HS-27A (cell line): ENCODE measurements at places on chromosomes 11 and 22.

- DNase-seq, result peak; percentile 94
Observed at GRCh38 chr22:46754110-46754799, 8.2 kb upstream of the TBC1D22A start.

DNA sequence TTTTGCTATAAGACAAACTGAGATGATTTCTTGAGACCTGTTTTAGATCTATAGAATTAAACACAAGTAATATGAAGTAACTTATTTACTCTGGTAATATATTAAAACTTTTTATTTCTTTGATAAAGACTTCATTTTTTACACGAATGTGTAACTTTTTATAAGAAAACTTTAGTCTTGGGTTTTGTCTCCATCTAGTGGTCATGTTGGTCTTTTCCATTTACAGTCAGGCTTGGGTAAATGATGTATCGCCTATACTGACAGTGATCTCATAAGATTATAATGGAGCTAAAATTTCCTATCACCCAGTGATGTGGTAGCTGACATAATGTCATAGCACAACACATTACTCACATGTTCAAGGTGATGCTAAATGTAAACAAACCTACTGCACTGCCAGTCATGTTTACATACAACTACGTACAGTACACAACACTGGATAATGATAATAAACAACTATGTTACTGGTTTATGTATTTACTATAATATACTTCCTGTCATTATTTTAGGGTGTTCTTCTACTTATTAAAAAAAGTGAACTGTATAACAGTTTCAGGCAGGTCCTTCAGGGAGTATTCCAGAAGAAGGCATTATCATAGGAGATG lies 7.5 kb upstream of the C11orf97 start:
- peak; percentile 35 for DNase-seq

DNA sequence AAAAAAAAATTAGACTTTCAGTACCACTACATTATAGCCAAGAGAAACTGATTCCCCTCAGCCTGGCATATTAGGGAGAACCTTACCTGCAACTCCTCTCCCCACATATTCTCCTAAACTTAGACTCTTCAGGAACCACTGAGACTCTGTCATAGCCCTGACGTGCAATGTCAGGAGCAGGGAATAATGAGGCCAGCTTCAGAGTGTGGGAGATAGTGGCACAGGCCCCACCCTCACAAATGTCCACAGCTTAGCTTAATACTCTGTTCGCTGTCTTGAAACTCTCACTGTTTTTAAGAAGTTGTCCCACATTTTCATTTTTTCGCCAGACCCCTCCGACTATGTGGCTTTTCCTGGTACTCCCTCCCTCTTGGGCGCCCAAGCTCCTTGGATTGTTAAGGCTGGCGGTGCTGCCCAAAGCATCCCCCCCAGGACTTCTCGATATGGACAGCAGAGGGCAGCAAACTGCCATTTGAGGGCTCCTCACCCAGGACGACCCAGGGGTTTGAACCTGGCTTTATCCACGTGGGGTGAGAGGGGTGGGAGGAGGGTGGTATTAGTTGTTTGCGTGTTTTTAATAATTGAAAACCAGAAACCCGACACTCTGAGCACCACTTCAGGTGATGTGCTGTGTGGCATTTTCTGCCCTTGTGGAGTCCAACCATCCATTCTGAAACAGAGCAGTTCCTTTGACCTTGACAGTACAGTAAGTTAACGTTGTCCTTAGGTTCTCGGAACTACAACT lies 45.2 kb upstream of the RASSF10 start:
- DNase-seq, result peak; percentile 33

GRCh38 chr11:111530091-111530490 lies 10.4 kb upstream of the LAYN start:
- peak; percentile 27 for DNase-seq

DNA sequence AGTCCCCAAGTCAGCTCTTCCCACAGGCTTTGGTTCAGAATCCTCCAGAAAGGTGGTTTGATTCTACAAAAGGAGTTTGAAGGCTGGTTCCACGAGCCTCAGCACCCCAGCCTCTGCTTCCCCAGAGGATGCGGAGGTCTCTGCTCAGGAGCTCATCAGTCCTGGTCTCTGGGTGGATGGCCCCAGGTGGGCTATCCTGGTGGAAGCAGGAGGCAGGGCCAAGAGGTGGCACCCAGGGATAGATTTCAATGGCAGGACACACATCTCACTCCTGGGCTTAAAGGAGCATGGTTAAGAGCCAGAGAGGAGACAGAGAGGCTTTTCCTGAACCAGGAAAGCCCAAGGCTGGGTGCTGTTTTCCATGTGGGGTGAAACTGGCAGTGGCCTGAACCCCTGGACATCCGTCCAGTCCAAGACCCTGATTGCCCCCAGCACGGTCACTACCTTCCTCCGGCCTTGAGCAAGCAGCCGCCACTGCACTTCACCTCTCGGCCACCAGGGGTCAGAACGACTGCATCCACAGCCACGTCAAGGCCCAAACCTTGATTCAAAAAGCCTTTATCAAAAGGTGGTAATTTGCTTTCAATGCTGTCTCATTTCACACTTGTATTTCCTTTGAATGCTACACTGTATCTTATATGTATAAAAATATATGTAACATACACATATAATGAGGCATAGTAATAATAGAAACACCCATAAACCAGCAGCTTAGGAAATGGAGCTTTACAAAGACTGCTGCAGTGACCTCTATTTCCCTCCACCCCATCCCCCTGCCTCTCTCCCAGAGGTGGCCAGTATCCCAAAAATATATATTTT lies 19.3 kb upstream of the FXYD2 start:
- no peak for DNase-seq

- DNase-seq, result no peak
Observed at GRCh38 chr22:23132376-23133091, 9.3 kb downstream of the RSPH14 start.

GRCh38 chr11:1497600-1497999 lies 11.0 kb upstream of the MOB2 start:
- DNase-seq, result no peak

DNA sequence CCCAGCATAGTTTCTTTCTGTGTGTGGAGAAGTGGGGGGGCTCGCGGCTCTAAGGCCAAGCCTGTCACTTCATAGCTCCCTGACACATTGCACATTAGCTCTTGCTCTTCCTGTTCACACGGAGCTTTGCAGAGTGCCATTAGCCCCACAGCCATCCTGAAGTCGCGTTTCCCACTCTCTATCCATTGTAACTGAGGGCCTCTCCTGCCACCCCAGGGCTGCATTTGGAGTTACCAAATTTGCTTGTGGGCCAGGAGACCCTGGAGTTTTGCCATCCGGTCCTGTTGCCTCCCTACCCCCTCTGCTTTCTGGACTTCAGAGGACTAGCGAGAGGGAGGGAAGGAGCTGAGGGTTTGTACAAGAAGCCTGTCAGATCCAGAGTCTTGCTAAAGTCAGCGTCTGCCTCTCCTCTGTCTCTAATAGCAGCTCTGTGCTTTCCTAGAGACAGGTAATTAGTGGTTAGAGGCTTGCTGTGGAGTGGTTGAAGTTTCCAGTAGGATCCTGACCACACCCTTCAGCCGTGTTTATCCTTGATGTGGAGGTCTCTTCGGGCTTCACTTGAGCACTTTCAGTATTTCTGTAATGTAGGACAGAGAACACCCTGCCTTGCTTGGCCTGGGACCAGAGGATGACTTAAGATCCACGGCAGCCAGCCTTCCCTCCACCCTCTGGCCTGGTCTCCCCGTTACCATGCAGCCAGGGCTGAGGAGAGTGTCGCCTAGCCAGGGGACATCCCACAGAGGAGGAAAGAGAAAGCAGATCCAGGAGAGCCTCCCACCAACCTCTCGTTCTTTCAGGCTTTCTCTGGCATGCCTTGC lies 14.1 kb downstream of the DCPS start:
- no peak for DNase-seq

DNA sequence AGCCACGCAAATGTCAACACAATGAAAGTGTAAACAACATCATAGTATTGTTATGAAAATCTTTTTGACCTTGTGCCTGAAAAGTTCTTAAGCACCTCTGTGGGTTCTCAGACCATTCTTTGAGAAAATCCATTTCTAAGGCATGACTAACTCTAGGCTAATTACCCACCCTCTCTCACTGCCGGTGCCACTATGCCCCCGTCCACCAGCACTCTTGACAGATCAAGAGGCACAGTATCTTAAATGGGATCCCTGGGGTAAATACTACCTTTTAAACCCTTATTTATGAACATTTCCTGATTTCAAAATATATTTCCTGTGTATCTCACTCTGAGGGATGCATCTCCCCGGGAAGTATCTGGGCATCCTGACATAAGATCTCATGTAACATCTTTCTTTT lies 607.5 kb downstream of the METTL15 start:
- DNase-seq, result no peak

DNA sequence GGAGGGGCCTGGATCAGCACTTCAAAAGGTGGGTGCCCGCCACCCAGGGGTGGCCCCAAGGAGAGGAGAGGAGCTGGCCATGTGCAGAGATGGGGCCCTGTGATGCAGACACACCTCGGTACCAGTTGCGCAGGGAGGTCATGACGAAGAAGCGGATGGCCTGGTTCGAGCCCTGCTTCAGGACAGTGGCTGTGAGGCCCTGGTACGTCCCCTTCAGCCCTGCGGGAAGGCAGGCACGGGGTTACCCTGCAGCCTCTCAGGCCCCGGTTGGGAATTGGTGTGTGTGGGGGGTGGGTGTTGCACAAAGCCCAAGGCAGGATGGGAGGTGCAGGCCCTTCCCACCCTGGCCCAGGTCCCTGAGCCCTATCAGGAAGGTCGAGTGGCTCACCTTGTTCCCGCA lies 1.8 kb downstream of the SLC25A1 start:
- no peak for DNase-seq

DNA sequence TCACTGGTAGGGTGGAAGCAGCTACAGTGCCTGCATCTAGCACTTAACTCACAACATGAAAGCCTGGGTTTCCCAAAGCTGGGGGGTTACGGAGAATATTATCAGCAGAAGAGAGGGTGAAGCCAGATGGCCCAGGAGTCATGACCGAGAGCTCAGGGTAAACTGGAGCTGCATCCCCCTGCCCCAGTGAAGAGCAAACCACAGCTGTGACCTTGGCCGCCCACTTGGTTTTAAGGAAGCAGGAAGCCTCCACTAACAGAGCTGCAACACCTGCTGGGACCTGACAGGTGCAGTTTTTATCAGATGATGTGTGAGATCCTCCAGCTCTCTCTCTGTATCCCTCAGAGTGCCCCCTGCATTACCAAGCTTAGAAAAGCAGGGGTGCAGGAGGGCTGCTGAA lies 20.9 kb downstream of the TCP11L1 start:
- DNase-seq, result no peak

DNA sequence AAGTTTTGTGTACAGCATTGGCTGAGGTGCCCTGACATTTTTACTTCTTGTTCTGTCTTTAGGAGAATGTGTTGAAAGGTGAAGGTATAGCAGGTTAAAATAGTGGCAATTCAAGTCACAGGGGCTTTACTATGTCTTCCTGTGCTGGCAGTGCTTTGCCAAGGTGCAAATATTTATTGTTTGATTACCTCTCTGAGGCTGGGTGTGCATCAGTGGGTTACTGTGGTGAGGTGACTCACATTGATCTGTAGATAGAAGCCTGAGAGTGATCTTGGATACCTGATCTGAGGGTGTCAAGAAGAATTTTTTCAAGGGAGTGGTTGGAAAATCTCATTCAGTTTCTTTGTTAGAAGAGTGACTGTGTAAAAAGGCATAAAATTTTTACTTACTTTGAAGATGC lies 90.0 kb downstream of the ARHGAP42 start:
- DNase-seq, result no peak

GRCh38 chr11:104582431-104582830 lies 315.8 kb downstream of the CASP12 start:
- DNase-seq, result no peak

DNA sequence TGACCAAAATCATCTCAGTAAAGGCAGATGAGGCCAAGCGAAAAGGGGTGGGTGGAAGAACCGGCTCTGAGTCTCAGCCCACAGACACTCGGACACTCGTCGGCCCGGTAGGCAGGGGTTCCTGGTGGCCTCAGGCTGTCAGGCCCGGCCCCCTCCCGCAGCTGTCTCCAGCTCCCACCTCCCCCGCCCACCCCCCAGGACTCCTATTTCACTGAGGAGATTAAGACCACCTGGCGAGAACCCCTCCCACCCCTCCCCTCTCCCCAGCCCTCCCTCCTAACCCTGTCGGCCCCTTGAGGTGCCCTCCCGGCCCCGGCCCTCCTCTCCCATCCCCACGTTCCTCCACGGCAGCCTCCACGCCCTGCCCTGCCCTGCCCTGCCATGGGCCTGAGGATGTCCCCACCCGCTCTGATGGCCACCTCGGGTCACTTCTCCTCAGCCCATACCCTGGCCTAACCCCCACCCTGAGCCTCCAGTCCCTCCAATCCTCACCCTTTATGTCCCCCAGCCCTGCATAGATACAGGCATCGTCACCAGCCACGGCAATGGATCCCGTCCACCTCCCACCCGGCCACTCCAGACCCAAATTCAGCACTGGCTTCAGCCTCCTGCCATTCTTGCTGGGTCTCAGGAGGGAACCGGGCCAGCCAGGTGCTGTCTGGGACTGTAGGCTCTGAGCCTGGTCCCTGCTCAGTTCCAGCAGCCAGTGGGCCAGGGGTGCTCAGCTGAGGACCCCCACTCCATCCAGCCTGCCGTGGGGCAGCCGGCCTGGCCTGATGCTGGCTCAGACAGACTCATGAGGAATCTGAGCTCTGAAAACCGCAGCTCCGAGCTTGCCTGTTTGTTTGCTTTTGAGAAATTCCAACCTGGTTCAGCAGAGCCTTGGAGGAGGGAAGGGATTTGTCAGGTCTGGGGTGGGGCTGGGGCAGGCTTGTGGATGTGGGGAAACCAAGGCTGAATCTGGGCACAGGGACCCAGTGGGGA lies 9.8 kb upstream of the TBX1 start:
- DNase-seq, result no peak

GRCh38 chr11:19777377-19778102 lies 64.9 kb downstream of the NAV2 start:
- no peak for DNase-seq

GRCh38 chr11:120073196-120073595 lies 64.7 kb downstream of the TRIM29 start:
- DNase-seq, result no peak

- DNase-seq, result no peak
Observed at GRCh38 chr11:73347067-73347466, 29.1 kb upstream of the RELT start.

DNA sequence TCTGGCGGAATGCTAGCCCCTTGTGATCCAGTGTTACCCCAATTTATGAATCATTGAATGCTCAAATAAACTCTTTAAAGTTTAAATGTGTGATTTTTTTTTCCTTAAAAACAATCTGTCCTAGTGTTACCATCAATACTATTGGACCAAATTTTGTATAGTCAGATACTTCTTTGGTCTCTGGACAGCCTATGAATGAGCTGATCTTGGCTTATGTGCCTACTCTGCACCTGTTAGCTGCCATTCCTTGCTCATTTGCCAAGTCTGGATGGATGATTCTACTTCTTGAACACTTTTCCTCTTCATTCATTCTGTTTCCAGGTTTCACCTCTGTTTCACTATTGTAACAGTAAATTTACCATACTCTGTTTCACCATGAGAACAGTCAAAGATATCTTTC lies 226.5 kb upstream of the ZBED5 start:
- DNase-seq, result no peak

- DNase-seq, result no peak
Observed at GRCh38 chr11:104699981-104700380, 198.3 kb downstream of the CASP12 start.

DNA sequence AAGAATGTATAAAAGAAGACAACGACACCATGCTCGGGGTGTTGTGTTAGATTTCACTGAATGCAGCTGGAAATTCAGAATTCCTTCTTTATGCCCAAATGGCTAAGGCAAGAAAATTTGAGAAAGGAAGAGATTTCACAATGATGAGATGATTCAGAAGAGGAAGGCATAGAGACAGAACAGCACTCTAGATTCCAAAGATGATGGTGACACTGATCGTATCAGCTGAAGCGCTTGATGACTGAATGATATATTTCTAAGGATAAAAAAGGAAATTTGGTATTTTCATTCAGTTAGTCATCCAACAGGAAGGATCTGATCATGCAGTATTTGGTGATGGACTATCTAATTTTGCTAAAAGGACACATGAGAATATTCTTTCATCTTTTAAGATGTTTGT lies 189.2 kb downstream of the EFCAB6 start:
- no peak for DNase-seq
